AG09309 (cell line): ENCODE measurements at places on chromosomes 7 and 10.

- no peak for DNase-seq
These were observed 85.7 kb downstream of the HBP1 start for GRCh38 chr7:107254398-107254985.

DNA sequence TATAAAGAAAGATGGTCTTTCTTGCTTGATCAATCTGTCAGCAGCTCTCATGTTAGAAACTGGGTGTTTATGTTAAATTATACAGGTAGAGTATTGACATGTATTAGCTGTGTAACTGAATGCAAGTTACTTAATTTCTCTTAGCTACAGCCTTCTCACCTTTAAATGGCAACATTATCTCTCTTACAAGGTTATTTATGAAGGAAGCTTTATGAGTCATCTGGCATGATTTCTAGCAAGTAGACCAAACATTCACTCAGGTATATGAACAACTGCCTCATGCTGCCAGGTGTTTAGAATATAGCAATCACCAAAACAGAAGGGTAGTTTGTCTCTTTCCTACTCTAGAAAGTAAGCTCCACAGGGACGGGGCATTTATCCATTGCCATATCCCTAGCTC lies 8.5 kb downstream of the ARL4A start:
- no peak for DNase-seq

DNA sequence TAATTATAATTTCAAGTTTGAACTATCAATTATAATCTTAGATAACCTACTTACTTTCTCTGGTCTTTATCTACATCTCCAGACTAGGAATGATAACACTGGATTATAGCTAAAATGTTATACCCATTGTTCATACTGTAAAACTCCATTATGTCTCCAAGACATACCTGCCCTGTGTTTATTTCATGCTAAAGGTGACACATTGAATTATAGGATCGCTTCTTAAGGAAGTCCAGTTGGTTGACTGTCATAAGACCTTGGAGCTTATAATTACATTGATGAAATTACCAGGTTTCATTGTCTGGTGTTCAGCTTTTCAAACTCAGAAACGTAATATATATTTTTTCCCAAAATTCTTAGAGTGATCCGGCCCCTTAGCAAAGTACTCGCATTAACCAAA lies 15.5 kb upstream of the HERC4 start:
- no peak for DNase-seq

DNA sequence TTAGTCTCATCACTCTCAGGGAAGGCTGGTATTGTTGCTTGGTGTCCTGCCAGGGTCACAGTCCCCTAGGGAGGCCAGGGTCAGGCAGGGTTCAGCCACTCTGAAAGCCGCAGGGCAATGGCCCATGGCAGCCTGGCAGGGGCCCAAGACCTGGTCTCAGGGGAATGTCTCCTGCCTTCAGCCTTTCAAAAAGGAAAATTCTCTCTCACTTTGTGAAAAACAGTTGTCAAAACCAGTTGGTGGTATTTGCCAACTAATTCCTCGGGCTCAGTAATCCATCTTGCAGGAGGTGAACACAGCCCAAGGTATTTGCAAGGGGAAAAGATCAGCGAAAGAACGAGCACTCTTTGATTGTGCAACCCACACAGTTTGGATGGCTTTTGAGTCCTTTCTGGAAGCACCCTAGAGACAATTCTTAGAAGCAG lies 101.5 kb downstream of the JCAD start:
- no peak for DNase-seq

DNA sequence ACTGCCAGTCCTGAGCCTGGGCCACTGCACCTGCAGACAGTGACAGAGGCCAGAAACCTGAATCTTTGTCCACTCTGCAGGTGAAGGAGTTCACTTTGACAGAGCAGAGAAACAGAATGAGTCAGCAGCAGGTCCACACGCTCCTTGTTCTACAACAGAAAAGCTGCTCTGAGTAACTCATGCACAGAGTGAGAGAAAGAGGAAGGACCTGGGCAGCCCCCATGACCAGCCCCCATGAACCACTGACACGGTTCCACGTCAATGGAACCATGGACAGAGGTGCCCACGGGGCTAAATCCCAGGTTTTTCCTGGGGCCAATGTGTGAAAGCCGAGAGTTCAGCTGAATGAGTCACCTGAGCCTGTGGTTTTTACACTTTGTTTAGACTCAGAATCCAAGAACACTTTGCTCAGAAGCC lies 40.8 kb upstream of the CTBP2 start:
- no peak for DNase-seq

GRCh38 chr7:132580717-132581285 lies 4.5 kb upstream of the PLXNA4 start:
- DNase-seq, result peak; percentile 43

GRCh38 chr10:125265579-125265955 lies 105.2 kb upstream of the CTBP2 start:
- peak; percentile 8 for DNase-seq

DNA sequence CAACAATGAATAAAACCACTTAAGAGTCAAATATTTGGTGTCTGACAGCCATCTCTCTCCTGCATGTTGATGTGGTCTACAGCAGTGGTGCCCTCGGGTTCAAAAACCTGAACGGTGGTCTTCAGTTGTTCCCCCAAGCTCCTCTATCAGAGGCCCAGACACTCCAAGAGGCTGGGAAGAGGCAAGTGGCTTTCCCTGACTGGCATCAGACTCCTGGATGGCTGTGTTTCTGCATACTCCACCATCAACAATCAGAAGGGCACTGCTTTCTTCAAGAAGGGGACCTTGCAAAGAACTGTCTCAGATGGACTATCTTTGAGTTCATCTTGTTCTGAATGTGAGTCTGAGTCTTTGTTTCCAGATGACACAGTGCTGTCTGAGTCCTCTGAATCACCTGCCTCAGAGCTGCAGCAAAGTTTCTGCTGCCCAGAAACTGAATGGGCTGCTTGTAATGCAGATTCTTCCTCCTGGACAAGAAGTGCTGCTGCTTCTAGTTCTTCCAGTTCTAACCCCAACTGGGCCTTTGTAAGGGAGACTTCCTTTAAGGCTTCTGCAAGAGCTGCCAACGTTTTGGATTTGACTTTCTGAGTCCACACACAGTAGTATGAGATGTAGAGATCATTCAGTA lies 5.9 kb upstream of the SGMS1 start:
- DNase-seq, result no peak

DNA sequence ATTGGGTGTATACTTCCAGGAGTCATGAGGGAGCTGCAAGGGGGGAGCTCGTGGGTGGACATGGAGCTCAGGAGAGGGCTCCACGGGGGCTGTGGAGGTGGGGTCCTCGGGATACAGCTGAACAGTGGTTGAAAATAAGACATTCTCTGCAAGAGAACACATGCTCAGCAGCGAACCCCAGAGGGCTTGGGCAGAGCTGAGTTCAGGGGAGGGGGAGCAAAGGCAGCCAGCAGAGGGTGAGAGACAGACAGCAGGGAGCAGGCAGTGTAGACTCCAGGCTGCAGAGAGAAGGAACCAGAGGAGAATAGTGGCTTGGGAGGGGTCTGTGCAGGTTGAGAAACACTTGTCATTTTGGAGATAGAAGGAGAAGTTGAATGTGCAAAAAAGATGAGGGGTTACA lies 73.0 kb upstream of the LRRC18 start:
- DNase-seq, result no peak

DNA sequence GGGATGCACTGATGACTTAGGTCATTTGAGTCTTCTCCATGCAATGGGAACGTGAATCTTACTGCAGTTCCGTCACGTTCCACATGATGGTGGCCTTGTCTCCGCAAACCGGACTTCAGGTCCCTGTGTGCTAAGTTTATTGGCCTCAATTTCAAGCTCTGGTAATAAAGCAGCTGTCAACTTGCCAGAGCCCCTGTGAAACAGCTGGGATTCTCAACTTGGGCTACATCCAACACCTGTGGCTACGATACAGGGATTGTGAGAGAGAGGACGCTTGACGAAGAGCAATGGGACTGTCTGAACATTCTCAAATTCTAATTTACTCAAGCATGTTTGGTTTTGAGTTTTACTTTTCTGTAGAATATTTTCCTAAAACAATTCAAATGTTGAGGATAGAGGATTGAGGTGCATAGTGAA lies 174.2 kb downstream of the PTN start:
- peak; percentile 50 for DNase-seq

- DNase-seq, result no peak
These were observed 73.9 kb downstream of the KAT6B start for GRCh38 chr10:74900297-74900696.

DNA sequence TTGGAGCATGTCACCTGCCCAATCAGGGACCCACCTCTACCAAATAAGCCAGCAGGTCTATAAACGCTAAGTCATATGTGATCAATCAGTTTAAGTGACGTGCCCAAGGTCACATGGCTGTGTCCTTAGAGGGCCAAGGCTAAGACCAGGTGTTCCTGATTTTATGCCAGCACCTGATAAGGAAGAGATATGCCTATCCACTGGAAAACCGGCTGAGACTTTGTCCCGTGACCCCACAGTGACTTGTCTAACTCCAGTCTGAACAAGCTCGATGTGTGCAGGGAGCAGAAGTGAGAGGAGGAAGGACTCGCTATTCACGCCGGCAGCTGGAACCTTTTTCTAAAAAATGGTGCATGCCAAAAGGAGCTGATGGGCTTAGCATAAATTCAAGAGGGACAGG lies 57.0 kb downstream of the PRKAG2 start:
- DNase-seq, result no peak

GRCh38 chr7:128836729-128837348 lies 6.6 kb downstream of the FLNC start:
- DNase-seq, result no peak

- DNase-seq, result no peak
These were observed 328.5 kb upstream of the AUTS2 start for GRCh38 chr7:69269806-69270205.

GRCh38 chr7:32062150-32062549 lies 8.1 kb downstream of the PDE1C start:
- no peak for DNase-seq

DNA sequence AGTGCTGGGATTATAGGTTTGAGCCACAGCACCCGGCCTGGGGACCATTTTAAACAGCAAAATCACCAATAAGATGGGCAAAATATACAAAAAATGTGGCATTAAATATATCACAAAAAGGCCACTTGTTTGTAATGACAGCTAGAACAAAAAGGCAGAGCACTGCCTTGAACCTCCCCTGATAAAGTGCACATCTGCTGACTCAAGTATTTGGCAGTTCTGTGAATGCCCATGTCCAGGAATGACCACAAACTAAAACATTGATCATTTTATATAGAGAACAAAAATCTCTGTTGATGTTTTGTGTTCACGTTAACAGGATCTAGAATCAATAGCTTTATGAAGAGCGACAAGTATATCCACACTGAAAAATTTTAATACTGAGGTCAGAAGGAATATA lies 21.5 kb downstream of the HERC4 start:
- no peak for DNase-seq

DNA sequence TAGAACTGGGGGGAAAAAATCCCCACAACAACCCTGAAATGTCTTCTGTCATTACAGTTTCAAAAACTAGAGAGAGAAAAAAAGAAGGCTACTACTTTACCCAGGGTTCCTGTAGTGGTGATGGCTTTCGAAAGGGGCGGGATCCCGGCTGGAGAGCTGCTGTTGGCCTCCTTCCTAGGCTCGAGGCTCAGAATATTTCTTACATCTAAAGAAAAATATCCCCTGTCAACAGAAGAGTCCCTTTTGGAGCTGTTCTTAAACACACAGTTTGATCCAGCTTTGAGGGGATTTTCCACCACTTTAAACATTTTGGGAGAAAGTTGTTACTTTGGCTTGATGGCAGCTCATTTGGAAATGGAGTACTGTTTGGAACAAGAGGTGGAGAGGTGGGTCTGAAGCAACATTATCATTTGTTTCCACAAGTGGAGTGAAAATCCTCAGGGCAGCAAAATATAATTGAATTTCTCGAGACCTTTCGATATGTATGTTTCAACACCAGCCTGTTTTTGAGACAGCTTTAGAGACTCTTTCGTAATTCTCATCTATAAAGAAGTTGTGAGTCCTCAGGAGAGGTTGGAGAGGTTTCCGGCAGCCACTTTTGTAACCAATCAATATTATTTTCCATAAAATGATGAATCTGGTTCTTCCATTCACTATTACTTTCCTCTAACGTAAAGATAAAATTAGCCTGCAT lies 5.1 kb downstream of the HOXA13 start:
- no peak for DNase-seq

GRCh38 chr10:107011105-107011504 lies 153.4 kb downstream of the SORCS1 start:
- DNase-seq, result no peak

GRCh38 chr10:14180911-14181566 lies 149.7 kb downstream of the FRMD4A start:
- no peak for DNase-seq

- no peak for DNase-seq
These were observed 28.3 kb downstream of the INHBA start for GRCh38 chr7:41674505-41675023.

- DNase-seq, result no peak
These were observed 370.8 kb downstream of the GRID1 start for GRCh38 chr10:85995791-85996190.

GRCh38 chr7:32496052-32496813 lies 944 bp downstream of the AVL9 start:
- DNase-seq, result no peak

- DNase-seq, result no peak
These were observed 72.1 kb upstream of the CDK1 start for GRCh38 chr10:60706146-60706545.

GRCh38 chr7:144127714-144128334 lies 4.8 kb downstream of the OR2A14 start:
- DNase-seq, result peak; percentile 16

DNA sequence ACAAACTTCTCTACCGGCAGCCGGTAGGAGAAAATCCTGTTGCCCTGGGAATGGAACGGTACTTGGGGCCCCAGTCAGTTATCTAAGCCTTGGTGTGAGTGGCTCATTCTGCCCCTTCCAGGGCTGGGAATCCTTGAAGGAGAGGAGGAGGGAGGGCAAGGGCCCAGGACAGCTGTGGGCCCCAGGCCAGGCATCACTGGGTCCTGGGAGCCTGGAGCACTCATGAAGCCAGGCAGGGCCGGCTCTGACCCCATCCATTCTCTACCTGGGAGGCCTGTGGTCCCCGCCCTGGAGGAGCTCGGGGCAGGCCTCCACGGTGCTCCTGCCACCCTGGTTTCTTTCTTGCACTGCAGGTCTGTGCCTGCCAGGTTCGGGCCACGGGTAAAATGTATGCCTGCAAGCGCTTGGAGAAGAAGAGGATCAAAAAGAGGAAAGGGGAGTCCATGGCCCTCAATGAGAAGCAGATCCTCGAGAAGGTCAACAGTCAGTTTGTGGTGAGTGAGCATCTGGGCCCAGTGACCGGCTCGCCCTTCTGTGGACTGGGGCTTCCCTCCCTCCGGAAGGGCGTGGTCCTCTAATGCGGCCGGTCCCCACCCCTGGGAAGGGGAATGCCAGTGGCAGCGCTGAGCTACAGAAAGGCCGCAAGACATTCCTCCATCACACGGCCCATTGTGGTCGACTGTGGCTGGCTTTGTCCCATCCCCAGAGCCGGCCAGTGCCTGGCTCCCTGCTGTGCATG lies 111.3 kb downstream of the RGS10 start:
- no peak for DNase-seq

- no peak for DNase-seq
These were observed 64.6 kb downstream of the ITGB1 start for GRCh38 chr10:32893434-32893833.

- DNase-seq, result no peak
These were observed 73.6 kb downstream of the CYP26A1 start for GRCh38 chr10:93147281-93147680.
